ENCODE measurements at places on chromosomes 5 and 9.

GRCh38 chr5:168480601-168481000 is 5.7 kb upstream of the RARS1 start:
- DNase-seq, result no peak
- no peaks in the 10 kb centered on the region for H3K36me3 ChIP-seq
- H3K27me3 ChIP-seq, result no peaks in the 10 kb centered on the region
- H3K4me3 ChIP-seq, result no peak overlapping the region
- H3K4me1 ChIP-seq, result peaks cover 6% of the 10 kb centered on the region

GRCh38 chr5:40160435-40160834 is 519.3 kb upstream of the PTGER4 start:
- H3K27me3 ChIP-seq, result no peaks in the 10 kb centered on the region
- no peaks in the 10 kb centered on the region for H3K36me3 ChIP-seq
- H3K4me3 ChIP-seq, result no peak overlapping the region

DNA sequence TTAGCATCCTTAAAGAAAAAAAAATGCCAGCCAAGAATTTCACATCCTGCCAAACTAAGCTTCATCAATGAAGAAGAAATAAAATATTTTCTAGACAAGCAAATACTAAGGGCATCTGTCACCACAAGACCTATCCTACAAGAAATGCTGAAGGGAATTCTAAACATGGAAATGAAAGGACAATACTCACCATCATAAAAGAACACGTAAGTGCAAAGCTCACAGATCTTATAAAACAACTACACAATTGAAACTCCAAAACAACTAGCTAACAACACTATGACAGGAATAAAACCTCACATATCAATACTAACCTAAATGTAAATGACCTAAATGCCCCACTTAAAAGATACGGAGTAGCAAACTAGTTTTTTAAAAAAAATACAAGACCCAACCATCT is 71.4 kb downstream of the TTC39B start:
- DNase-seq, result no peak
- H3K27me3 ChIP-seq, result no peaks in the 10 kb centered on the region
- no peaks in the 10 kb centered on the region for H3K36me3 ChIP-seq
- H3K27ac ChIP-seq, result no peak overlapping the region
- H3K4me1 ChIP-seq, result no peaks in the 10 kb centered on the region

GRCh38 chr9:126853667-126854066 is 6.8 kb upstream of the ZBTB34 start:
- no peak for DNase-seq
- no peak overlapping the region for H3K4me3 ChIP-seq
- H3K27ac ChIP-seq, result no peak overlapping the region
- no peaks in the 10 kb centered on the region for H3K36me3 ChIP-seq
- H3K27me3 ChIP-seq, result peaks cover 7% of the 10 kb centered on the region

DNA sequence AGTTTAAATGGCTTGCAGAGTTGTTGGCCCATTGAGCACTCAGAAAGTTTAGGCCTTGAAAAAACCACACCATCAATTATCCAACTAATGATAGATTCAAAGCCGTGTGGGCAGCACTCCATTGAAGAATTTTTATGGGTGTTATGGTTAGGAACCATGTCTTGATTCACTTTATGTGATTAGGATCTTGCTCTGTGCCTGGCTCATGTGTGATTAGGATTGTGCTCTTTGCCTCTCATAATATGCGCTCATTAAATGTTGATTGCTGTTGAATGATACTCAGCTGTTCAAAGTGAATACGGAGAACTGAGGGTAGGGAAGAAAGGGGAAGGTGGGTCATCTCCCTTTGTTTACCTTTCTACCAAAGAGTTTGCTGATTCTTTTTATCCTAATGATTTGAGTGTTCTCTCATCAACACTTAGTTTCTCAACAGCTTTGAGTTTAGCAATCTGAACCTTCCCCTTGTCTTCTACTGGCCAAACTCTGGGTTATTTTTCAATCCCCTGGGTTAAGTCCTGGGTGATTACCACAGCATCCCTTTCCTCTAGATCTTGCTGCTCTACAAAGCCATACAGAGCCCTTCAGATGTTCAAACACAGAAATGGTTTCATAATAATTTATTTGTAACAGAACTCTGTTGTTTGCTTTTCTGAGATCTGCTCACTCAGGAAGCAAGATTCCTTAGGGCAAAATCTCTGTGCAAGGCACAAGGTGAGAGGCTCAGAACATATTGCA is 668.8 kb upstream of the RGMB start:
- no peaks in the 10 kb centered on the region for H3K4me1 ChIP-seq
- DNase-seq, result no peak
- H3K36me3 ChIP-seq, result no peaks in the 10 kb centered on the region
- no peaks in the 10 kb centered on the region for H3K27me3 ChIP-seq
- H3K27ac ChIP-seq, result no peak overlapping the region

Measured in SJCRH30 (cell line).